ENCODE measurements at places on chromosomes 1 and 21.

- H3K4me1 ChIP-seq, result no peaks in the 10 kb centered on the region
- H3K27me3 ChIP-seq, result no peaks in the 10 kb centered on the region
- H3K4me3 ChIP-seq, result no peak overlapping the region
- no peak overlapping the region for H3K27ac ChIP-seq
- no peaks in the 10 kb centered on the region for H3K36me3 ChIP-seq
Measured at GRCh38 chr1:224591326-224591725, 24.8 kb upstream of the CNIH3 start.

GRCh38 chr1:179230721-179231120, 1.2 kb upstream of the ABL2 start:
- no peaks in the 10 kb centered on the region for H3K27me3 ChIP-seq
- H3K4me3 ChIP-seq, result no peak overlapping the region
- H3K4me1 ChIP-seq, result peaks cover 4% of the 10 kb centered on the region
- H3K36me3 ChIP-seq, result peaks cover 7% of the 10 kb centered on the region
- no peak overlapping the region for H3K27ac ChIP-seq

DNA sequence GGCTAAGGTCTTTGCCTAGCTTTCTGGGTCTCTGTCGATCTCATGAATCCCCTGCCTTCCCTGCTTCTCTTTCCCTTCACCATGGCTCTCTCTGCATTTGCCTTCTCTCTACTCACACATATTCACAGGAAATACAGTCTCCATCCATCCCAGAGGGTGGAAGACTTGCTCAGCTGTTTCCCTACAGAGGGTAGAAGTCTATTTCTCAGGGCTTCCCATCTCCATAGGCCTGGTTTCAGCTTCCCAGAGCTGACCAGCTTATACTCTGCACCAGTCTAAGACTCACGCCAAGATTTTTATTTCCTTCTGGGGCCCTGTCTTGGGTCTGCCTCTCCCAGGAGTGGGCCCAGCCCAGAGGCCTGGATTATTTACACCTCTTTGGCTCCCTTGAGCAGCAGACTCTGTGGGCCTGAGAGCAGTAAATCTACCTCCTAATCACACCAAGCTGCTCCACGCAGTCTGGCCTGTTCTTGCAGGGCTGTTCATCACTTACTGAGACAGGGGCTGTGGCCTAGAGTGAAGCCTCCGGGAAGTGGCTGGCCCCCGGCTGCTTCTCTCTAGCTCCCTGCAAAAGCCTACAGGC, 102.5 kb downstream of the PLXNA2 start:
- no peak overlapping the region for H3K27ac ChIP-seq
- H3K4me3 ChIP-seq, result no peak overlapping the region
- H3K36me3 ChIP-seq, result no peaks in the 10 kb centered on the region

GRCh38 chr1:3908886-3909517, 8.9 kb upstream of the C1orf174 start:
- H3K27ac ChIP-seq, result no peak overlapping the region
- H3K4me1 ChIP-seq, result peaks cover 23% of the 10 kb centered on the region
- H3K27me3 ChIP-seq, result no peaks in the 10 kb centered on the region
- no peak for DNase-seq
- H3K36me3 ChIP-seq, result no peaks in the 10 kb centered on the region

GRCh38 chr1:31748365-31748764, 15.8 kb downstream of the ADGRB2 start:
- no peak overlapping the region for H3K4me3 ChIP-seq
- H3K27ac ChIP-seq, result no peak overlapping the region
- H3K27me3 ChIP-seq, result no peaks in the 10 kb centered on the region

DNA sequence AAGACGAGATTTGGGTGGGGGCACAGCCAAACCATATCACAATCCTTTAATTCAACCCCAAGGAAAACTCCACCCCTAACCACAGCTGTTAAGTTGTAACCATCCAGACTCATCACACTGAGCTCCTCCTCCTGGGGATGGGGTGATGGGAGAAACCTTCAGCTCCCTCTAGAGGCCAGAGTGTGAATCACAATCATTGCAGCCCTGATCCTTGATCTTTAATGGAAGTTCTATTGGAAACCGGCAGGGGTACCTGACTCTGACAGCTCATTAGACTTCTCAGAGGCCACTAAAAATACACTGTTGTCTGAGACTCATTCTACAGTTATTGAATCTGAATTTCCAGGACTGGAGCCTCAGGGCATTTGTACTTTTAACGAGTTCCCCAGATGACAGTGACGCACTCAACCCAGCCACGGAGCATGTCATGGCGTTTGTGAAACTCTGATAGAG, 127.2 kb downstream of the IGSF21 start:
- DNase-seq, result peak; percentile 75
- H3K27me3 ChIP-seq, result no peaks in the 10 kb centered on the region
- H3K36me3 ChIP-seq, result no peaks in the 10 kb centered on the region
- no peak overlapping the region for H3K27ac ChIP-seq
- no peaks in the 10 kb centered on the region for H3K4me1 ChIP-seq
- H3K4me3 ChIP-seq, result no peak overlapping the region

GRCh38 chr1:160720356-160721085, 8.9 kb upstream of the CD48 start:
- no peak for DNase-seq
- H3K27me3 ChIP-seq, result peaks cover 13% of the 10 kb centered on the region
- no peaks in the 10 kb centered on the region for H3K36me3 ChIP-seq
- H3K27ac ChIP-seq, result no peak overlapping the region
- no peak overlapping the region for H3K4me3 ChIP-seq

DNA sequence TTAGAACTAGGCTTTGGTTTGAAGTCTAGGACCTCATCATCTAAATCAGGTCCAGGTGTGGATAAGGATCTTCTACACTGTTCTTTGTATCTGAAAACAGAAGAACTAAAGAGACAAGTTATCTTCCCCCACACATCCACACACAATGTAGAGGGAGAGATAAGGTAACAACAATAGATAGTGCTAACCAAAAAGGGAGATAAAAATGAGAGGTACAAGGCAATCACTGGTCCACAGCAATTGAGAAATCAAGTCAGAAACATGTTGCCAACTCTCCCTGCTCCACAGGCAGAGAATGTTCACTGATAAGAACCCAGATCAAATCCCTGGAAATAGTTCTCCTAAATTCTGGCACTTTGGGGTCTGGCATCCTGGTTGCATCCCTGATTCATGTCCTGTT, 75.8 kb upstream of the LHX8 start:
- H3K36me3 ChIP-seq, result no peaks in the 10 kb centered on the region
- no peaks in the 10 kb centered on the region for H3K27me3 ChIP-seq
- DNase-seq, result no peak
- H3K27ac ChIP-seq, result no peak overlapping the region

DNA sequence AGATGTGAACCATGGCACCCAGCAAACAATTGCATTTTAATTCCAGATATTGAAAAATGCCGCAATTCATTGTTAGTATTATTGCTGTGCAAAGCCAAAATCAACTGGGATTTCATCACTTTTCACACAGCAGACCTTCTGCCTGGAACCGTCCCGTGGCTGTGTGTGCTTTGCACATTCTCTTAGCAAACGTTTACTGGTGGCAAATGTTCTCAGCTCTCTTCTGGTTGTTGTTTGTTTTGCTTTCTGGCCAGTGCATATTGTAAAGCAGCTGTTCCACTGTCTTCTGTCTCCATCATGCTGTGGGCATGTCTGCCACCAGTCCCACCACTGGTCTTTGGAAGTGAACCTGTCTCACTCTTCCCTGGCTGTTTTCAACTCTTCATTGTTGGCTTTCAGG, 19.8 kb upstream of the TTLL10 start:
- H3K36me3 ChIP-seq, result no peaks in the 10 kb centered on the region
- H3K4me1 ChIP-seq, result peaks cover 12% of the 10 kb centered on the region
- DNase-seq, result no peak
- H3K27ac ChIP-seq, result no peak overlapping the region

DNA sequence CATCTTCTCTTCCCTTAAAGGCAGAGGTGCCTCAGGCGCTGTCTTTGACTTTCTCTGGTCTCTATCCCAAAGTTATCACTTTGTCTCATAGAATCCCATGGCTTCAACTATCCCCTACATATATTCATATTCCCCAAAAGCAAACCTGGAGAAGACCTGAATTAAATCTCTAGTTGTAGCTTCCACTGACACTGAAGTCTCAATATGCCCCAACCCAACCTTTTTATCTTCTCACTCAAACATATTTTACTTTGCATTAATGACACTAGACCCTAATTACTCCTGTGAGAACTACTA, 354.5 kb upstream of the DUSP10 start:
- no peaks in the 10 kb centered on the region for H3K36me3 ChIP-seq
- H3K27me3 ChIP-seq, result no peaks in the 10 kb centered on the region
- no peak for DNase-seq
- H3K4me1 ChIP-seq, result no peaks in the 10 kb centered on the region

DNA sequence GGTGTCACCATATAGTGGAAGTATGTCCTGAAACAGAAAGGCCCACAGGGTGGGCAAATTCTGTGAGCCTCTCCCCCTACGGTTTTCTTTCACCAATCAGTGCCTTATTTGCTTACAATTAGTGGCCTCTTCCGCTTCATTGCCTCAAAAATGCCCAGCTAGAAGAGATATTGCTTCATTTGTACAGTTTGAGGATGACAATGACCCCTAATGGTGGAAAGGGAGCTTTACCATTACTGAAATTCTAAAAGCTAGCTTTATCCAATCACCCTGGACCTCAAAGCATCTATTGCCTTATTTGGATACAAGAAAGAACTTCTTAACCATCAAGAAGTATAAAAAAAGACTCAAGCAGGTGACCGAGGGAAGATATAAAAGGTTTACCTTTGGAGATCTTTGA, 49.6 kb downstream of the LRRC71 start:
- H3K27me3 ChIP-seq, result no peaks in the 10 kb centered on the region
- H3K36me3 ChIP-seq, result peaks cover 97% of the 10 kb centered on the region
- H3K27ac ChIP-seq, result no peak overlapping the region
- no peak overlapping the region for H3K4me3 ChIP-seq
- peaks cover 1% of the 10 kb centered on the region for H3K4me1 ChIP-seq

- DNase-seq, result no peak
- peaks cover 76% of the 10 kb centered on the region for H3K36me3 ChIP-seq
- H3K4me1 ChIP-seq, result no peaks in the 10 kb centered on the region
Measured at GRCh38 chr21:25979845-25980616, 190.5 kb downstream of the APP start.

DNA sequence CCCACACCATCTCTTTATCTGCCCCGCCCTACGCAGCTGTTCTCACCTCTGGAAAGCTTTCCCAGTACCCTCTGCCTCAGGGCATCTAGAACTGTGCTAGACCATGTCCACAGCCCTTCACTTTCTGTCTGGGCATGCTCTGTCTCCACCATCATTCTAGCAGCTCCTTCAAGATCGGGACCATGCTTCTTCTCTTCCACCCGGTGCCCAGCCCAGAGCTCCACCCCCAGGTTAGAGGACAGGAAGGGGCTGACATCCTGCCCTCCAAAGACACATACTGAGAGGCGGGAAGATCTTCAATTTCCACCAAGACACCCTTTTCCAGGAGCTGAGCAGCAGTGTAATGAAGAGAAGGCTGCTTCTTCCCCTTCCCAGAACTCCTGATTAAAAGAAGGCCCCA, 27.7 kb upstream of the MEF2D start:
- H3K36me3 ChIP-seq, result peaks cover 88% of the 10 kb centered on the region
- DNase-seq, result no peak
- H3K4me3 ChIP-seq, result no peak overlapping the region
- H3K4me1 ChIP-seq, result no peaks in the 10 kb centered on the region
- H3K27ac ChIP-seq, result no peak overlapping the region

GRCh38 chr1:37858931-37859506, 373 bp downstream of the MTF1 start:
- no peaks in the 10 kb centered on the region for H3K27me3 ChIP-seq
- peaks cover 3% of the 10 kb centered on the region for H3K4me1 ChIP-seq
- peaks cover 15% of the 10 kb centered on the region for H3K36me3 ChIP-seq
- DNase-seq, result no peak
- H3K27ac ChIP-seq, result peak overlapping the region; percentile 72

GRCh38 chr1:153432874-153433681, 16.8 kb downstream of the S100A7A start:
- no peak overlapping the region for H3K27ac ChIP-seq
- H3K36me3 ChIP-seq, result no peaks in the 10 kb centered on the region
- H3K27me3 ChIP-seq, result no peaks in the 10 kb centered on the region
- no peaks in the 10 kb centered on the region for H3K4me1 ChIP-seq

GRCh38 chr1:60655679-60656355, 426.5 kb upstream of the NFIA start:
- H3K36me3 ChIP-seq, result no peaks in the 10 kb centered on the region
- H3K4me1 ChIP-seq, result no peaks in the 10 kb centered on the region
- no peak for DNase-seq
- H3K4me3 ChIP-seq, result no peak overlapping the region
- H3K27me3 ChIP-seq, result no peaks in the 10 kb centered on the region

DNA sequence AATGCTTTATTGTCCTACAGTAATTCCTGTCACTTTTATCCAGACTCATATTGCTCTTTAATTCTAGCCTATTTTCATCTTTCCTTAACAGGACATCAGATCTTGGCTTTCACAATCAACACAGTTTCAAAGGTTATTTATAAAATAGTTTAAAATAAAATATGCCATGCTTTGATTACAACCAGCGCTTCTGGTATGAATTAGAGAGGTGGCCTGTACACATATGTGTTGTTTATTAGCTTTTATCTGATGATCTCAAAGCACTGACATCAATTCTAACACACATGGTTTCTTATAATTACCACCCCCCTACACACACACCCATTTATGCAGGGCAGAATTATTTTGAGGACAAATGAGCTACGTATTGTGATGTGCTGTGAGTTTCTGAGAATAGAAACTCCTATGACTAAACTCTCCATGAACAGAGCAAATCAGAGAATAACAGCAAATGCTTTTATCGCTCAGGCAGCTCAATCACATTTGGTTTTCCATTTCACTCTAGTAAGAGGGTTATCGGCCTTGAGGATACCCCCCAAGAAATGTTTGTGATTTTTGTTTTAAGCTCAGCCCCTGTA, 18.0 kb downstream of the CD247 start:
- no peak overlapping the region for H3K4me3 ChIP-seq
- H3K27ac ChIP-seq, result no peak overlapping the region
- no peaks in the 10 kb centered on the region for H3K27me3 ChIP-seq
- H3K4me1 ChIP-seq, result peaks cover 34% of the 10 kb centered on the region
- H3K36me3 ChIP-seq, result no peaks in the 10 kb centered on the region

- no peaks in the 10 kb centered on the region for H3K4me1 ChIP-seq
- DNase-seq, result no peak
- H3K27me3 ChIP-seq, result no peaks in the 10 kb centered on the region
- H3K4me3 ChIP-seq, result no peak overlapping the region
Measured at GRCh38 chr1:45769261-45769932, 18.9 kb upstream of the IPP start.

All from neuronal stem cell (in vitro differentiated cells).